ENCODE measurements at places on chromosomes 6 and 20.

- DNase-seq: no peak
These were observed 181.5 kb upstream of the TCF21 start for GRCh38 chr6:133707456-133707855.

GRCh38 chr6:14757418-14757817 lies 488.5 kb upstream of the JARID2 start:
- DNase-seq: no peak

GRCh38 chr6:81906709-81907204 lies 154.3 kb upstream of the TENT5A start:
- no peak for DNase-seq

DNA sequence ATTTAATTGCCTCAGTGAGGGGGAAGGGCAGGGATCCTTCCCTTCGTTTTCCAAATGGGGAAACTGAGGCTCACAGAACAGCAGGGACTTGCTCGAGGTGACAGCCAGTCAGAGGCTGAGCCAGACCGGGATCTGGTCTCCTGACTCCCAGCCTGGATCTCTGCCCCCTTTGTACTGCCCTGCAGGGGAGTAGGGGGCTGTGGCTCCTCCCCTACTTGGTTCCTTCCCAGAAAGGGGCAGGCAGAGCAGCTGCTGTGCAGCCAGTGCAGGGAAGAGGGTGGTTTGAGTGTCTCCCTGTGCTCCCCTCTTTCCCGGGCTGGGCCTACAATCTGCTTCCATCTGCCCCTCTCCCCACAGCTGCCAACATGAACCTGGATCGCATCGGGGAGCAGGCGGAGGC lies 37.6 kb downstream of the UQCC2 start:
- no peak for DNase-seq

GRCh38 chr20:62555642-62556420 lies 80.0 kb upstream of the GATA5 start:
- DNase-seq: no peak

GRCh38 chr20:55582498-55582897 lies 422.8 kb downstream of the CBLN4 start:
- no peak for DNase-seq

GRCh38 chr20:62662422-62662821 lies 20.1 kb downstream of the SLCO4A1 start:
- no peak for DNase-seq

DNA sequence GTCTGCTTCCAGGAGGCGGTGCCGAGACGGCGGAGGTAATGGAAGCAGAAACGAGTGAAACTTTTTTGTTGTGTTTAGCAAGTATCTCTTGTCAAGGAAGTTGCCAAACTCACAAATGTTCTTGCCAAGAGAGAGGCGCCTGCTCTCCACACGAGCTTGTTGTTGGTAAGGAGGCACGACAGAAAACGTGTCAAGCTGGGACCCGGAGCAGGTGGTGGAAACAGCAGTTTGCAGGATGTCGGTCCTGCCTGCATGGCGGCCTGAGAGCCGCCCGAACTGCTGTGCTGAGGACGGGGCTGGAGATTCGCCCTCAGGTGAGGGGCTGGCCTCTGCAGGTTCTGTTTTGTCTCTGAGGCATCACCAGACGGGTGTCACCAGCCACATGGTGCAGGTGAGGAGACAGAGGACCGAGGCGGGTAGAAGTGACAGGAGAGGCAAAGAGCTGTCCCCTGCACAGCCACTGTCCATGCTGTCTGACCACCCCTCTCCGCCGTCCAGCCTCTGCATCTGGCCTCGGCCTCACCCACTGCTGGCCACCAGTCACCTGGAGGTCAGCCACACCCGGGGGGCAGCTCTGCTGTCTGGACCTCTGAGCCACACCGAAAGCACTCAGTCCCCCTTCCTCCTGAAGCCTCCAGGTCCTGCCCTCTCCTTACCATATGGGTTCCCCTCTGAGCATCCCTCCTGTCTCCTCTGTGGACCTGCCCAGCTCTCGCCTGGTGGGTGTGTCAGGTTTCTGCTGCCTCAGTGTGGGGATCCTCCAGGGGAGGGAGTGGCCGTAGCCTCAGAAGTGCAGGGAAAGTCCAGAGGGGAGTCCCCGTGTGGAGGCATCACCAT lies 261.5 kb downstream of the TAF4 start:
- DNase-seq: peak; percentile 12

GRCh38 chr20:49259284-49259683 lies 18.6 kb downstream of the ZNFX1 start:
- DNase-seq: no peak

- DNase-seq: no peak
These were observed 51.9 kb upstream of the SEC63 start for GRCh38 chr6:108009894-108010293.

DNA sequence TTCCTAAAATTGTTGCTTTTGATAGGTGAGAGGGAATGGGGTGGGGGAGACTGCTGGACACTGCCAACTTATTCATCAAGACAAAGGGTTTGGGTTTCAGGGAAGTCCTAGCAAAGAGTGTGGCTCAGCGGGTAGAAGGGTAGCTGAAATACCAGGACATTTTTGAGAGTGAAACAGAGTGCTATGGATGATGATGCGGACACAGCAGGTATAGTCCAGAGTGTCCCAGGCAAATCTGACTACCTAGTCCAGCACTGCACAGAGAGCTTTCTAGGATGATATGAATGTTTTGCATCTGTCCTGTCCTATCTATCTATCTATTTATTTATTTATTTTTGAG lies 154.3 kb downstream of the BCAS1 start:
- DNase-seq: no peak

- DNase-seq: no peak
These were observed 143.9 kb upstream of the ESR1 start for GRCh38 chr6:151663559-151663958.

Measured in thymus (tissue), 14 donors.